ENCODE measurements at places on chromosomes 3 and 15.

DNA sequence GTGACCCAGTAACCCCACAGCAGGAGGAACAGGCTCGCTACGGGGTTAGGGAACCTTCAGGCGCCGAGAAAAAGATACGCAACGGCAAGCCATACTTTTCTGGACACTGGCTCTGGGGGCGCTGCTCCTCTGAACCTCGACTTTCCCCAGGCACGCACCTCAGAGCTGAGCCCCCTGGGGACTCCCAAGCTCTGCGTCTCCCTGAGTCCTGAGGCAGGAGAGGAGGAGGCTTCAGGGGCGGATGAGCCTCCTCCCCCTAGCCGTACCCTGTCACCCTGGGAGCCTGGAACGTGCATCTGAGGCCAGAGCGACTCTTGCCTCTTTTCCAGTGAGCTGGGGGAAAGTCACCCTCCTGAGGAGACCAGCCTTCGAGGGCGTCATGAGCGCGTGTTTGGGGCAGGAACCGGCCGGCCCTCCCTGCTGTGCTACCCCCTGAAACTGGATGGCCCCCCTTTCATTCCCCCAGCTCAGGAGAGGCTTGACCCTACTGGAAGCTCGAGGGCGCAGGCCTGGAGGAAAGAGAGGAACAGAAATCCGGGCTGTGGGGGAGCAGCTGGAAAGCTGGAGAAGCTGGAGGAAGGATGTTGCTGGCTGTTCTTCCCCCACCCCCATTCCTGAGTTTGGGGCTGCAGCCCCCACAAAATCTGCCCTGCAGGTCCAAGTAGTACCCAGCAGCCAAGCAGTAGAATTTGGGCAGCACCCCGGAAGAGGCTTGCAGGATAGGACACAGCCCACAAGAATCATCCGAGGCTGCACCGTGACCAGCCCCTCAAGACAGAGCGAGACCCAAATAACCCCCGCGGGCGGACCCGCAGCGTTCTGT, 25.1 kb upstream of the POLG start:
- DNase-seq, result no peak

GRCh38 chr3:5006755-5007202, 27.5 kb downstream of the BHLHE40 start:
- peak; percentile 32 for DNase-seq

GRCh38 chr15:55627730-55628368, 39.7 kb upstream of the PYGO1 start:
- no peak for DNase-seq

DNA sequence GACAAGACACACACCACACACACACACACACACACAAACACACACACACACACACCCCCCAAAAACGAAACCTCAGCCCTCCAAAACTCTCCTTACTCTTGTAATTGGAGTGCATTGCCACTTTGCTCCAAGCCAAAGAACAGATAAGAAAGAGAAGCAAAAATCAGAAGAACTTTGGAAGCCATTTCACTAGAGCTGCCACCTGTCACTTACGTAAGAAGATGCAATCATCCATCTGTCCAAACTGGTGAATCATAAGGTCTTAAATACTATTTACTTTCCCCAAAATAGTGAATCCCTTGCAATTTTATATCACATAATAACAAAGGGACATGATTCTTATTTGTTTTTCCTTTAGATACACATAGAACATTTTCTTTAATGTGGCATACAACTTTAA, 285.4 kb downstream of the ZBTB20 start:
- no peak for DNase-seq

DNA sequence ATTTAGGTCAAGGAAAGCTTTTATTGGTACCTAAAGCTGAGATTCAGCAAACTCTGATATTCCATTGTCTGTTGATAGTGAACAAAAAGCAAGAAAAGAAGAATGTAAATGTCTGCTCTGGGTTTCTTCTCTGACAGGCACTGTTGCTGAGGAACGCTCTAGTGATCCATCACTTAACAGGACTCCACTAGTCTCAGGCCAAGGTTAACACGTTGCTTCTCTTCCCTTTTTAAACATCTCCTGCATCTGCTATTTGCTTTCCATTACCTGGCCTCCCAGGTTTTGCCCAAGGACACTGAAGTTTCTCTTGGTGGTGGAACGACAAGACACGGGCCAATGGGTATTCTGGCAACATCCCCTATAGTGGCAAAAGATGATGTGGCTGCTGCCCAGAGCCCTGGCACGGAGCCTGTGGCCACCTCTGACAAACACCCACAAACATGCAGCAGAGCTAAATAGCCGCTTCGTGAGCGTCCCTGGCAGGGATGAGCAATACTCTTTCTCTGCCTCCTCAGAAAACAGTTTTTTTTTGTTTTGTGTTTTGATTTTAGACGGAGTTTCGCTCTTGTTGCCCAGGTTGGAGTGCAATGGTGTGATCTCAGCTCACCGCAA, 97.8 kb upstream of the AKAP13 start:
- no peak for DNase-seq

DNA sequence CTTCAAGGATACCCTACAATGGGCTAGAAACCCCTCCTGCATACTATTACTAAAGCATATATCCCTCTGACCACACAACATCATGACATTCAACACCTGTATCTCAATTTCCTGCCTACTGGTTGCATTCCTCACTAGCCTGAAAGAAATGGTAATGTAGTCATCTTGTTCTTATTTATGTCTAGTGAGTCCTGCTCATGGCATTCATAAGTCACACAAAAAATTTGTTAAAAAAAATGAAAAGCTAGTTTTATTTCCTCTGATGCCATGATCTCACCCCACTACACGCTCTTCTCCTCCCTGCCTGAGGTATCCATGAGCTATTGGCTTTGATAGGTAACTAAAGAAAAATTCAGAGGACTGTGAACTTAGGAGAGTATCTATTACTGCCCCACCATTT, 284.5 kb downstream of the ZNF385D start:
- no peak for DNase-seq

DNA sequence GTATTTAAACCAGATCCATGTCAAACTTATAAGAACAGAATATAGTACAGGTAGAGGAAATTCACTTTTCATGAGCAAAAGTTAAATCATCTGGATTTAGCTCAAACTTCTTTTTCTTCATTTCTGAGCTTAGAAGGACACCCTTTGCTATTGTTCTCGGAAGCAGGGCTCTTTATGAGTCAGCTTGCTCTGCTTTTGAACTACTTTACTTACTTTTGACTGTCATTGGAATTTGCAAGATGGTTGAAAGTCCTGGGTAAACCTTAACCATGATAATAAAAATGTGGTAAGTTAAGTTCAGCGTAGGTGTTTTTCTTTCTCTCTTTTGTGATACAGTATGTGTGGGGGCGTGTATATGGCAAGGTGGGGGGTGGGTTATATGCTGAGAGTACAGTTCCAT, 312.7 kb upstream of the DPH6 start:
- DNase-seq, result no peak

GRCh38 chr3:171815973-171816595, 5.8 kb upstream of the PLD1 start:
- no peak for DNase-seq

GRCh38 chr3:71803248-71803647, 18.3 kb upstream of the PROK2 start:
- no peak for DNase-seq

DNA sequence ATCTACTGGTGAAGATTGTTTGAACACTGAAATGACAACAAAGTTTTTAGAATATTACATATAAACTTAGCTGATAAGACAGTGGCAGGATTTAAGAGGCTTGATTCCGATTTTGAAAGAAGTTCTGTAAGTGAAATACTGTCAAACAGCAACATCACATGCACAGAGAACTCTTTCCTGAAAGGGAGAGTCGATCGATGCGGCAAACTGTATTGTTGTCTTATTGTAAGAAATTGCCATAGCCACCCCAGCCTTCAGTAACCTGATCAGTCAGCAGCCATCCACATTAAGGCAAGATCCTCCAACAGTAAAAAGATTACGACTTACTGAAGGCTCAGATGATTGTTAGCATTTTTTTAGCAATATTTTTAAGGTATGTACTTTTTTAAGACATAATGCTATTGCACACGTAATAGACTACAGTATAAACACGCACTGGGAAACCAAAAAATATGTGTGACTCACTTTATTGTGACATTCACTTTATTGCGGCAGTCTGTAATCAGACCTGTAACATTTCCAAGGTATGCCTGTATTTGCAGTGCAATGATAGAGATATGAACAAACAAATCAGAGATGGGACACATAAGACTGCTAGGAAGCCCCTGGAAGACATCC, 225.6 kb upstream of the UBE2E1 start:
- no peak for DNase-seq

DNA sequence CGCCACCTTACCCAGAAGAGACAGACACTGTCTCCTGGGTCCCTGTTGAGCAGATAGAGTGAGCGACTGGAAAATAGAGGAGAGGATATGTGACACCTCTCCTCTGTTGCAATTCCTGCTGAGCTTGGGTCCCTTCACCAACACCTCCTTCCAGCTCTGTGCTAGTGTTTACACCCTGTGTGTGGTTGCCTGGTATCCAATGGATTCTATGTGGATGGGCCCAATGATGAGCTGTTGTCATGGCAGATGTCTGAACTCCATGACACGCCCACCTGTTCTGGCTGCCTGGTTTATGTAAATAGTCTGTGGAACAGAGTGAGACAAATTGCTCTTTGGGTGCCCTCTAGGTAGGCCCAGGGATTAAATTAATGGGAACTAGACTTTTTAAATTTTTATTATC, 23.7 kb downstream of the RBM5 start:
- no peak for DNase-seq

DNA sequence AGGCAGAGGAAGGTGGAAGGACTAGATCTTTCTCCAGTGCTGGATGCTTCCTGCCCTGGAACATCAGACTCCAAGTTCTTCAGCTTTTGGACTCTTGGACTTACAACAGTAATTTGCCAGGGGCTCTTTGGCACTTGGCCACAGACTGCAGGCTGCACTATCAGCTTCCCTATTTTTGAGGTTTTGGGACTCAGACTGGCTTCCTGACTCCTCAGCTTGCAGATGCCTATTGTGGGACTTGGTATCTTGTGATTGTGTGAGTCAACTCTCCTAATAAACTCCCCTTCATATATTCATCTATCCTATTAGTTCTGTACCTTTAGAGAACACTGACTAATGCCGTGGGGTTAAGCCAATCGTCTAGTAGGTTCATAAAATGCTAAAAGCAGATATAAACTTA, 8.8 kb upstream of the B3GNT5 start:
- no peak for DNase-seq

DNA sequence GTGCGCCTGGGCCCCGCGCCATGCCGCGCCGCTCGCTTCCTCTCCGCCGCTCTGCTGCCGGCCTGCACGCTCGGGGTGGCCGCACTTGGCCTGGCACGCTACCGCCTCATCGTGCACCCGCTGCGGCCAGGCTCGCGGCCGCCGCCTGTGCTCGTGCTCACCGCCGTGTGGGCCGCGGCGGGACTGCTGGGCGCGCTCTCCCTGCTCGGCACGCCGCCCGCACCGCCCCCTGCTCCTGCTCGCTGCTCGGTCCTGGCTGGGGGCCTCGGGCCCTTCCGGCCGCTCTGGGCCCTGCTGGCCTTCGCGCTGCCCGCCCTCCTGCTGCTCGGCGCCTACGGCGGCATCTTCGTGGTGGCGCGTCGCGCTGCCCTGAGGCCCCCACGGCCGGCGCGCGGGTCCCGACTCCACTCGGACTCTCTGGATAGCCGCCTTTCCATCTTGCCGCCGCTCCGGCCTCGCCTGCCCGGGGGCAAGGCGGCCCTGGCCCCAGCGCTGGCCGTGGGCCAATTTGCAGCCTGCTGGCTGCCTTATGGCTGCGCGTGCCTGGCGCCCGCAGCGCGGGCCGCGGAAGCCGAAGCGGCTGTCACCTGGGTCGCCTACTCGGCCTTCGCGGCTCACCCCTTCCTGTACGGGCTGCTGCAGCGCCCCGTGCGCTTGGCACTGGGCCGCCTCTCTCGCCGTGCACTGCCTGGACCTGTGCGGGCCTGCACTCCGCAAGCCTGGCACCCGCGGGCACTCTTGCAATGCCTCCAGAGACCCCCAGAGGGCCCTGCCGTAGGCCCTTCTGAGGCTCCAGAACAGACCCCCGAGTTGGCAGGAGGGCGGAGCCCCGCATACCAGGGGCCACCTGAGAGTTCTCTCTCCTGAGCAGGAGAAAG, 951 bp downstream of the GPR62 start:
- DNase-seq, result no peak

- no peak for DNase-seq
Measured at GRCh38 chr3:65992106-65992505, 46.6 kb downstream of the MAGI1 start.

DNA sequence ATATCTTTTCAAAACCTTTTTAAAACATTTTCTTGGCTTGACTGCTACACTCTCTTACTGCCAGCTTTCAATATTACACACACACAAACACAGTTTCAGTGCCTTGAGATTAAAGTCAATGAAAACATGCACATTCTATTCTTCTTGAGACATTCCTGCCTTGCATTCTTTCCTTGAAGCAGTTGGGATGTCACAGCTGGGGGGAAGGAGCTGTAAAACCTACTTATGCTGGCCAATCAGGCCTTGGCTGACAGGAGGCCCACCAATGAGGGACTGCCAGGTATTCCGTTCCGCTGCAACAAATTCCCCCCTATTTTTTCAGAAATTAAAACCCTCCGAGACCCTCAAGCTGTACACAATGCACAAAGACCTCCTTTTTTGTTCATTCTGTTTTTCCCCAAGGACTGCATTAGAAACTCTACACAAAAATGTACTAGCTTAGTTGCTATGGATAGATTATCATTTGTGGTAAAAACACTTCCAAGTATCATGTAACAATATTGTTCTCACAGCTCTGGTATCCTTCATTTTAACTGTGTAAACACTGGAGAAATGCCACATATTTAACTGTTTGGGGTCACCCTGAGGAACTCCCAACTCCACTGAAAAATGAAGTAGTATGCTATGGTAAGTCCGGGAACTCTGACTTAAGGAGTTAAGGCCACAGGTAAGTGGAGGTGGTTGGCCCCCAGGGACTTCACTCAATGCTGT, 18.5 kb downstream of the FSTL1 start:
- no peak for DNase-seq

- no peak for DNase-seq
Measured at GRCh38 chr15:92033314-92033713, 179.8 kb downstream of the SLCO3A1 start.

DNA sequence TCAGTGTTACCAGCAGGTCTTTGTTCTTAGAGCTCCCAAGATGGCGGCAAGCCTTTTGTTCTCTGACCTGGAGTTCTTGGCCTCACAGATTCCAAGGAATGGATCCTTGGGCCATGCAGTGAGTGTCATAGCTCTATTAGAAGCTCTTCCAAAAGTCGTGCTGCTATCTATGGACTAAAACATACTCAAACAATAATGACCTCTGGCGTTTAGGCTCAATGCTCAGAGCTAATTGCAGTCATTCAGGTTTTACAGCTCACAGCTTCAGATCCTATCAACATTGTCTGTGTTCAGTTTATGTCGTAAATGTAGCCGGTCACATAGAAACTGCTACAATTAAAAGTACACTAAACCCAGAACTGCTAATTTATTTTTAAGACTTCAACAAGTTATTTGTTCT, 22.2 kb downstream of the CCRL2 start:
- DNase-seq, result no peak

Measured in activated CD4-positive, alpha-beta T cell treated with anti-CD3 and anti-CD28 coated beads for 1 hour (primary cell).